ENCODE measurements at places on chromosomes 2 and 18.

DNA sequence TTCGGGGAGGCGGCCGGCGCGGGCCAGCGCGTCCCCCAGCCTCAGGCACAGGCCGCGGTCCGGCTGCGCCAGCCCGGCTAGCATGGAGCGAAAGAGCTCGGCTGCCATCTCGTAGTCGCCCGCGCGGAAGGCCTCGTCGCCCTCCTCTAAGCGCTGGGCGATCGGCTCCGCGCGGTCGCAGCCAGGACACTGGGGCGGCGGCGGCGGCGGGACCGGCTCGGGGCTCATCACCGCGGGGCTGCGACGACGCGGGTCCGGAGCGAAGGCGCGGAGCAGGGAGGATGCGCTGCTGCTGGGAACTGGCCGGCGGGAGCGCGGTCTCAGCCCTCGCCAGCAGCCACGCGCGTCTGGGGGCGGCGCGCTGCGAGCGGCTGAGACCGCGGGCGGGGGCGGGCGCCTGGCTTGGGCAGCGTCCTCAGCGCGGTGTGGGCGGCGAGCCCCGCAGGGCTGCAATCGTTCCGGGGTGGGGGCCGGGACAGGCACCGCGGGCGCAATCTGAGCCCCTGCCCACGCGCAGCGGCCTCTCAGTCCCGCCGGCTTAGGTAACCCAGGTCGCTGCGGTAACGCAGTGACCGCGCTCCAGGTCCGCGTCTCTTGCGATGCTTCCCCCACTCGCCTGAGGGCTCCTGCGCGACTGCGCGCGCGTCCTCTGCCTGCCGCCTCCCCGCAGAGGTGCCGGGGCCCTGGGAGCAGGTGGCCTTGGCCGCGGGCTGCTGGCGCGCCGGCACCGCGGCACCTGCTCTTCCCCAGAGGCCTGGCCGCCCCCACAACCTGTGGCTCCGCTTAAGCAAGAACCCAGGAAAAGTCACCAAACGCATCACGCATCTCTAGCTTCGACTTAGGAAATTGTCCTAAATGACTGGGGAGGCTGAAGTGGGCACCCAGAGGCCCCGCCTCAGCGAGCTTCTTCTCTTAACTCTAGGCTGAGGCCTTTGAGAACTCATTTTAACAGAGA is at the start of gene LONRF2:
LONRF2 (minus strand) TSS at position 636 of the 955 bp plus-strand sequence; CDS start at position 228, 408 bp downstream.
- DNase-seq: no peak

GRCh38 chr2:43898134-43898837 is 59.5 kb downstream of the ABCG8 start:
- no peak for DNase-seq

- no peak for DNase-seq
These were observed 185.0 kb upstream of the STK17B start for GRCh38 chr2:196356332-196356731.

DNA sequence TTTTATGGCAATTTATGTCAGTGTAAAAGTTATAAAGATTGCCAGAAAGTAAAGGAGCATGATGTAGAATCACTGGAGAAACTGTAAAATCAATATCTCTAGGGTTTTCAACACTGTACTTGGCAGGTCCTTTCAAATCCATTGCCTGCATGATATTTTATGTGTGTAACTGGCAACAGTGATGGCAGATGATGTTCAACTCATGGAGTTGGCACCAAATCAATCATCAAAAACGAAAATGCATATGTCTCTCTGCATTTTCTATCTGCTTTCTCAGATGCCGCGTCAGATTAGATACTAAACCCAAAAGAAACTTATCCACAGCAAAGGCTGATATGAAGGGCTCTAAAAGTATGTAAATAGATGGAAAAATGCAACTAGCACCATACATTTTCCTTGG is 1395.5 kb upstream of the PIK3C3 start:
- DNase-seq: no peak

GRCh38 chr18:41732356-41732755 is 222.7 kb upstream of the PIK3C3 start:
- DNase-seq: no peak

GRCh38 chr2:111628221-111628620 is 255.8 kb downstream of the ANAPC1 start:
- no peak for DNase-seq

DNA sequence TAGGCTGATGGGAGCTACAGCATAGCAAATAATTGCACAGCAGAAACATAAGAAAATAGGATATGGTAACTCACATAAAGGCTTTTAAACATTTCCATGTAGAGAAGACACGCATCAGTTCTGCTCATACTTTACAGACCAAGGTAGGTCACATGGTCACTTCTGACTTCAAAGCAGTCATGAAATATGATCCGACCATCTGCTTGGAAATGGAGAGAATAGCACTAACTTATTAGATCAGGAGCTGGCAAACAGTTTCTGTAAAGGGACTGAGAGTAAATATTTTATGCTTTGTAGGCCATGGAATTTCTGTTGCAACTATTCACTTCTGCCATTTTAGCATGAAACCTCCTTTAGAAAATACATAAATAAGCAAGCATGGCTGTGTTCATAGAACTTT is 936.6 kb upstream of the FANCL start:
- no peak for DNase-seq

- DNase-seq: no peak
These were observed 311.7 kb downstream of the EIPR1 start for GRCh38 chr2:3065928-3066327.

DNA sequence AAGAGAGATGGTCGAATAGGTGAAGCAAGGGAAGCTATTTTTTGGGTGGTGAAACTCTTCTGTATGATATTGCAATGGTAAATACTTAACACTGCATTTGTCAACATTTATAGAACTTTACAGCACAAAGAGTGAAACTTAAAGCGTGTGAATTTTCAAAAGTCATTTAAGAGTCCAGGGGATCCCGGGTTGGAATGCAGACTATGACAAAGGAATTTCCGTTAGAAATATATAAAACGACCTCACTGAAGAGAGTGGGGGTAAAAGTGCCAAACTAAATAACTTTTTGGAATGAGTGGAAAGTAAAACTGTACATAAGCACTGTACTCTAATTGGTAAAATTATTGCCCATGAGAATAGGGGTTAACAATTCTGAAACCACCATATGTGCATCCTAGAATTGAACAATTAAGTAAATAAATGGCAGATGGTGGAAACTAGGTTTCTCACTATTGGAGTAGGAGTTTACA is 191.0 kb upstream of the FN1 start:
- DNase-seq: no peak

DNA sequence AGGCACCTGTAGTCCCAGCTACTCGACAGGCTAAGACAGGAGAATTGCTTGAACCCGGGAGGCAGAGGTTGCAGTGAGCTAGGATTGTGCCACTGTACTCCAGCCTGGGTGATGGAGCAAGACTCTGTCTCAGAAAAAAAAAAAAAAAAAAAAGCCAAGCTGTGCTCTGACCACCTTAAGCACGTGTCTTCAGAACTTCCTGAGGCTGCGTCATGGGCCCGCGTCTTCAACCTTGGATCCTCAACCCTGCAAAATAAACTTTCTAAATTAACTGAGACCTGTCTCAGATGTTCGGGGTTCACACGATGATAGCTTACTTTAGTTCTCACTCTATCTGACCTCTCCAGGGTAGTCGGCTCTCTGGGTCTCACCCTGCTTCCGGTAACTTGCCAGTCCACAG is 65.8 kb upstream of the CABLES1 start:
- no peak for DNase-seq

GRCh38 chr2:25098056-25098455 is 56.2 kb downstream of the EFR3B start:
- no peak for DNase-seq

DNA sequence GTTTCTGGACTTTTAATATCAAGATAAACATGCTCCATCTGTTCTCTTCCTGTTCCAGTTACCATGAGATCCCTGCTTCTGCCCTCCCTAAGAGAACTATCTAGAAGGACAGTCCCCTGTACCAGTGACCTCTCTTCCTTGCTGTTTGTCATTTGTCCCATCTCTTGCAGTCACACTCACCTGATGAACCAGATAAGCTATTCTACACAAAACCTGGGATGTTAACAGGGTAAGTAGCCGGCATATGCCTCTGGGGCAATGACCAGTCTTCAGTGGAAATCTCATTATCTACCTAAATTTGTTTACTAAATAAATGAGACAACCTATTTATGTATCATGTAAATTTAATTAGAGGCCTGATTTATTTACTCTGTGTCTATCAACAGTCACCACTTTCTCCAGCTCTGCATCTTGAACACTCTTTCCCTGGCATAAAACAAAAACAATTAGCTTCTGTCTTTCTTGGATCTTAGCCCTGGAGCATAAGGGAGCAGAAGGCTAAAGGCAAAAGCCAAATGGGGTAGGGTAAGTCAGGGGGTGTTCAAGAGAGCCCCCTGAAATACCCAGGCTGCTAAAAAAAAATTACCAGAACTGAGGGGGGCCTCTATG is 337.7 kb downstream of the ALK start:
- DNase-seq: no peak

- no peak for DNase-seq
These were observed 31.5 kb downstream of the CXCR4 start for GRCh38 chr2:136086253-136087016.
